ENCODE measurements at places on chromosomes 16 and 17. TPM values are rescaled to one million over a fixed set of nuclear protein-coding genes. Genes with fewer than 3 reads are reported as not detected.

DNA sequence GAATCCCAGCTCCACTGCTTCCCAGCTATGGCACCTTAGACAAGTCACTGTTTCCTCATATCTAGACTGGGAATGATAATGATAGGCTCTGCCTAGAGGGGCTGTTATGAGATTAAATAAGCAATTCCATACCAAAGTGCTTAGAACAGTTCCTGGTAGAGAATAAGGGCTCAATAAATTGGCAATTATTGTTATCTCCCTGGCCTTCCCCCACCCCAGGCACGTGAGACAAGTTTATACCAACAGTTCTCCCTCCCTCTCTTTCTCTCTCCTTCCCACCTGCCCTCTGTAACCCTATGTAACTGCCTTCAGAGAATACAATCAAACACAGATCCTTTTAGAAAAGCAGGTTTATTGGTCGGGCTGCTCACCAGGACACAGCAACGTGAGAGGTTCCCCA is 13.9 kb upstream of the STAT3 start:
- peak; percentile 57 for DNase-seq

The LAT gene
- total RNA-seq: not detected

The OR2C1 gene
- under 0.01 TPM for total RNA-seq

The CRYBA1 gene
- total RNA-seq: not detected

GRCh38 chr16:18853694-18854093 is 52.3 kb upstream of the ARL6IP1 start:
- no peak for DNase-seq

- no peak for DNase-seq
Measured at GRCh38 chr17:75087182-75087557, 584 bp upstream of the SLC16A5 start.

DNA sequence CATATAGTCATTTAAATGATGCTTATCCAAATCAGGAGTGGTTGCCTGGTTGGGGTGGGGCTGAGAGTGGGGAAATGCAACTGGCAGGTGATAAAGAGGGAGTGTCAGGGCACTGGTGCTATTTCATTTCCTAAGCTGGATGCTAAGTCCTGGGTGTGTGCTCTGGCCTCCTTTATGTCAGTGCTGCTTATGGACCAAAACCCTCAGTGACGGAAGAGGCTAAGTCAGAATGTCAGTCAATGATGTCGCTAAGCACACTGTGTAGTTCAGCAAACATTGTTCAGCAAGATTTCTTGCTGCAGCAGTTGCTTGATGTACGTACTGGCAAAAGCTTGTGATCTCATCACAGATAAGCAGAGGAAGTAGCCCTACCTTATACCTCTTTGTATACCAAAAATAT is 16.4 kb upstream of the FLCN start:
- no peak for DNase-seq

DNA sequence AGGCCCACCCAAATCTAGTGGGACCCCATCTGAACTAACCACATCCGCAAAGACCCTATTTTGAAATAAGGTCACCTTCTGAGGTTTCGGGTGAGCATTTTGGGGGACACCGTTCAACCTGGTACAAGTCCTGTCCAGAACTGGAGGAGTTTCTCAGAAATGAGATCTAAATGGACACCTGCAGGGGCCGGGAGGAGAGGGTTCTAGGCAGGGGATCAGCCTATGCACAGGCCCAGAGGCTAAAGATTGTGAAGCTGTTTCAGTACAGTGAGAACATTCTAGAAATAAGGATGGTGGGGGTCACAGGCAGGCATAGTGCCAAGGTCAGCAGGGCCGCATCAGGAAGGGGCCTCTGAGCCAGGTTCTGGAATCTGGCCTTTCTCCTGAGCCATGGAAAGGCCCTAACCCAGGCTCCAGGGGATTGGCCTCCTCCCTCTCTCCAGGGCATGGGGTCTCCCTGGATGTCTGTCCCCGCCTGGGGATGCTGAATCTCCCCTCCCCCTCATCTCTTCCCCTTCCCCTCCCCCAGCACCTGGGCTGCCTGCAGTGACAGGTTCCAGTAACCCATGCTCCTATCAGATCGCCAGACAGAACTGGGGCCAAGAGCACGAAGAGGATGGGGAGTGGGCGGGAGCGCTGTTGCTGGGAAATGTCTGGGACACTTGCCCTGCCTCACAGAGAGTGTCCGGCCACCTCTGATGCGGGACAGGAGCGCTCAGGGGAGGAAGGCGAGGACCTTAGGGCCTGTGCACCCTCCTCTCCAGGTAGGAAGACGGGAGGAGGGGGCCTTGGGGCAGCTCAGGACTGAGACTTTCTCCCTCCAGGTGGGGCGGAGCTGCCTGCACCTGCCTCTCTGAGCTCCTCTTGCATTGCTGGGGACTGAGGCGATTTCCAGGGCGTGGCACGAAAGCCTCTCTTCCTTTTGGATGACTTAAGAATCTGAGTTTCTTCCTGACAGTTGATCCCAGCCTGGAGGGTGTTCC is 321.4 kb upstream of the TNRC6C start:
- no peak for DNase-seq

The MLLT6 gene
- 7.2 TPM for total RNA-seq

DNA sequence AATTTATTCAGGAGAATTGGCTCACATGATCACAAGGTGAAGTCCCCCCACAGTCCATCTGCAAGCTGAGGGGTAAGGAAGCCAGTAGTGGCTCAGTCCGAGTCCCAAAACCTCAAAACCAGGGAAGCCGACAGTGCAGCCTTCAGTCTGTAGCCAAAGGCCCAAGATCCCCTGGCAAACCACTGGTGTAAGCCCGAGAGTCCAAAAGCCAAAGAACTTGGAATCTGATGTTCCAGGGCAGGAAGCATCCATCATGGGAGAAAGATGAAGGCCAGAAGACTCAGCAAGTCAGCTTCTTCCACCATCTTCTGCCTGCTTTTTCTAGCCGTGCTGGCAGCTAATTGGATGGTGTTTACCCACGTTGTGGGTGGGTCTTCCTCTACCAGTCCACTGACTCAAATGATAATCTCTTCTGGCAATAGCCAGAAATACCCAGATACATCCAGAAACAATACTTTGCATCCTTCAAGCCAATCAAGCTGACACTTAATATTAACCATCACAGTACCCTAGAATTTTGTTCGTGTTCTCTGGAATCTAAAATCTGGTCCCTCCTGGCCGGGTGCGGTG is 40.4 kb downstream of the TMEM114 start:
- DNase-seq: no peak

DNA sequence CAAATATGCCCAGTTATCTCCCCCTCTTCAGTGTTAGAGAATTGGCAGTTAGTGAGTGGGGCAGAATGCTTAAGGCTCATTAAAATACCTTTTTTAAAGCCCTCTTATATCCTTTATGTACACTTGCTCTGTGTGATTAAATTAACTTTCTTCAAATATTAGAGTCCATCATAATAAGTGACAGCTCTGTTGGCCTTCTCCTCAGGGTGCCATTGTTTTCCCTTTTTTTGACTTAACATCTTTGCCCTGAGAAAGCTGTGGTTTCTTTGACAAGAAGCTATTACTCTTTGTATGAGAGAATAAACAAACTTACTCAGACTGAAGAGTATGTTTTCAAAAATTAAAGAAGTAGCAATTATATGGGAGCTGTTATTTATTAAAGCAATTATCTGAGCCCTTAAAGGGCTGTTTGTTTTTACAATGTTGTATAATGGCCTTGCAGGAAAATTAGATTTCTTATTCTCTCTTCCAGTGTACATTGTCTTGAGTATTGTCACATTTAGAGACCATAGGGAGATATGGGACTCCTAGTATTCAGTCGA is 13.4 kb downstream of the RBBP6 start:
- DNase-seq: no peak

GRCh38 chr17:58786586-58787295 is 31.1 kb downstream of the PPM1E start:
- peak; percentile 87 for DNase-seq

DNA sequence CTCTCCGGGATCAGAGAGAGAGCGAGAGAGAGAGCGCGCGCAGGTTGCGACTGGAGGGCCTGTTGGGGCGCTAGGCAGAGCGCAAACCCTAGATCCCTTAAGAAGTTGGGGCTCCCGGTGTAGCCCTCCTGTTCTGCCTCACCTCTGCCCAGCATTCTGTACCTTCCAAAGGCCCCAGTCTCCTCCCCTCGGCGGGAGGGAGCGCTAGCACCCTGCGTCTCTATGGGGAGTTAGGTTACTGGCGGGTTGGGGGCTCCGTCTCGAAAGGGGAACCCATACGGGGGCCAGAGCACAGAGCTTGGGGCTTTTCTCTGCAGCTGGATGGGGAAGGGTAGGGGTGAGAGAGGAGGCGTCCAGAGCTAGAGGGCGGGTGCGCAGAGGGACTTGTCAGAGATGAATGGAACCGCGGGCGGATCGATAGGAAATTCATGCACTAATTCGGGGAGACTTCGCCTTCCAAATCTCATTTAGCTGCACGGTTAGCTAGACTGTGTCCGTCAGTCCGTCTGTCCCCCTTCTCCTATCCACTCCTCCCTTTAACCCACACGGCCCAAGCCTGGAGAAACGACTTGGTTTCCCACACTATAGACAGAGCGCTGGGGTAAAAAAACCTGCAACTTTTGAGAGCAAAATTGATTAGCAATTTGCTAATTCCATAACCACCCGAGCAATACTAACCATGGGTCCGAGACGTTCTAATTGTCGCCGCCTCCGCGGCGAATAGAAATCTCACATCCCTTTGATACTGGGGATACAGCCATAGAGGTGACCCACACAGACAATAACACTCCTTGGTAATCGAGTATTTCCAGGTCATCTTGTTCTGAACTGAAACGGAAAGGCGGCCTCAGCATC is 693 bp upstream of the HOXB4 start:
- peak; percentile 63 for DNase-seq

GRCh38 chr17:16491703-16492612 is at the start of gene LRRC75A:
Gene LRRC75A, minus strand, starts transcription at chr17:16492193. Its CDS starts 203 bp downstream, at chr17:16491990.
- DNase-seq: peak; percentile 16

The MCRIP2 gene
- 6.3 TPM for total RNA-seq

- peak; percentile 15 for DNase-seq
Measured at GRCh38 chr16:14489460-14489859, 140.6 kb downstream of the PARN start.

All from IMR-90 (cell line).